NCI-H1417 treated with DMSO at 0.1 percent for 48 hours (cell line): ENCODE measurements at places on chromosomes 11 and 22.

- DNase-seq: no peak
These were observed 25.3 kb upstream of the PATE1 start for GRCh38 chr11:125720781-125721180.

DNA sequence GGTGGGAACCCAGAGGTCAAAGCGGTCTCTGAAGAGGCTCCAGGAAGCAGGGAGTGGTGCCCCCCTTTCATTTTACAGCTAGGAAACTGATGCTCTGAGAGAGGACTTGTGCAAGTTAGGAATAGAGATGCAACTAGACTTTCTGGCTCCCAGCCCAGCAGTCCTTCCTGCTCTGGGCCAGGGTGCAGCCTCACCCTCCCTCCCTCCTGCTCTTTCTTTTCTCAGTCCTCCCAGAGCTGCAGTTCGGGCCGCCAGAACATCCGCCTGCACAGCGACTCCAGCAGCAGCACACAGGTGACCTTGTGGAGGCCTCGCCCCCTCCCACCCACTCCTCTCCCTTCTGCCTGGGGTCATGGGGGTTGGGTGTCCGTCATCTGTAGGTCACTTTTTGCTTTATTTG lies 51.5 kb downstream of the LHFPL7 start:
- no peak for DNase-seq

GRCh38 chr11:120035756-120036155 lies 102.2 kb downstream of the TRIM29 start:
- no peak for DNase-seq

- no peak for DNase-seq
These were observed 101.0 kb downstream of the BRD1 start for GRCh38 chr22:49726701-49727101.

GRCh38 chr11:105699203-105699602 lies 89.3 kb downstream of the GRIA4 start:
- DNase-seq: no peak

DNA sequence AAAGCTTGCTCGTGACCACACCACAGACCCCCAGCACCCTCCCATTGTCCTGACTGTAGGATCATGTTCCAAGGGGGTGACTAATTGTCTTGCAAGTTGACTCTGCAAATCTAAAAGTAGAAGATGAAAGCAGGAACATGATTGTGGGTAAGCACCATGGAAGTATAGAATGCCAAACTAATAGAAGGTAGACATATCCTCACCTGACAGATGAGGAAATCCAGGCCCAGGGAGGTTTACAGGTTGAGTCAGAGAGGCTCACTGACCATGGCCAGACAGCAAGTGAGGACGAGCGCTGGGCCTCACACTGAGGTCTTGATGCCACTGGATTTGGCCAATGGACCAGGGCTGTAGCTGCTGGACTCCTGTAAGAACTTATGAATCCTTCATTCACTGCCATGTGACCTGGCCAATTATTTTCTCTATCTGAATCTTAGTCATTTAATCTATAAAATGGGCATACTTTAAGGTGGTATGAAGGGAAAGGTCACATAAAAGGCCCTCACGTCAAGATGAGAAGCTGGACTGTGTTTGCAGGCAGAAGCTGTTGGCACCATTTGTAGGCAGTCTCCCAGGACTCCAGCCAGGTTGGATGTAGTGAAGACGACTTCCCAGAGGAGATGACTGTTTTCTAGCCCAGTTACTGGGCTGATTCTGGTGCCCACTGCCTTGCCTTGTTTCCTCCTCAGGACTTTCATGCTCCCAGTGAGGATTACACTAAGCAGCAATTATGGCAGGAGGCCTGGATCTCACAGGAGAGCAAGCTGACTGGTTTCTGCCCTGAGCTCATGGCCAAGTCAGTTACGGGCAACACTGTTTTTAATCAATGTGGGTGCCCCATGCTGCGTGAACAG lies 54.6 kb downstream of the GAB4 start:
- no peak for DNase-seq

DNA sequence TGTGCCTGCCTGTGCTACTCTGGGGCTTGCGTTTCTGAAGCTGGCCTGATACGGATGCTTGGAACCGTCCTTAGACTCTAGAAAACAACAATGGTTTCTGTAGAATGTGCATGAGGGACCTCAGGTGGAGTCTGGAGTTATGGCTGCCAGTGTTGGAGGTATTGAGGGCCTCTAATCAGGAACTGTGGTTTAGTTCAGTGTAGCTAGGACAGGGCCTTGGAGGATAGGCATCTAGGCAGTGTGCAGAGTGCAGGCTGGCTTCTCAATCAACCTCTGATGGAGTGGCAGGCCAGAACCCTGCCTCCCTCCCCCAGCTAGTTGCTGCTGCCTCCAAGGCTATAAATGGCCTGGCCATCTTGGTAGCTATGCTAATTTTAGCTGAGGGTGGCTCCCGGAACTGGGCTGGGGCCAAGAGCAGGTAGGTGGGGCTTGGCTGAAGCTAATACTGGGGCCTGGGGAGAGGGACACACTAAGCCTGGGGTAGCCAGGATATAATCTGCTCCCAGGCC lies 4.0 kb downstream of the STIM1 start:
- DNase-seq: no peak

- DNase-seq: no peak
These were observed 55.3 kb upstream of the GCAT start for GRCh38 chr22:37752189-37753087.

- DNase-seq: no peak
These were observed 1668.7 kb upstream of the RAG2 start for GRCh38 chr11:38266691-38267090.

GRCh38 chr11:42225664-42226063 lies 766.2 kb upstream of the LRRC4C start:
- DNase-seq: no peak

DNA sequence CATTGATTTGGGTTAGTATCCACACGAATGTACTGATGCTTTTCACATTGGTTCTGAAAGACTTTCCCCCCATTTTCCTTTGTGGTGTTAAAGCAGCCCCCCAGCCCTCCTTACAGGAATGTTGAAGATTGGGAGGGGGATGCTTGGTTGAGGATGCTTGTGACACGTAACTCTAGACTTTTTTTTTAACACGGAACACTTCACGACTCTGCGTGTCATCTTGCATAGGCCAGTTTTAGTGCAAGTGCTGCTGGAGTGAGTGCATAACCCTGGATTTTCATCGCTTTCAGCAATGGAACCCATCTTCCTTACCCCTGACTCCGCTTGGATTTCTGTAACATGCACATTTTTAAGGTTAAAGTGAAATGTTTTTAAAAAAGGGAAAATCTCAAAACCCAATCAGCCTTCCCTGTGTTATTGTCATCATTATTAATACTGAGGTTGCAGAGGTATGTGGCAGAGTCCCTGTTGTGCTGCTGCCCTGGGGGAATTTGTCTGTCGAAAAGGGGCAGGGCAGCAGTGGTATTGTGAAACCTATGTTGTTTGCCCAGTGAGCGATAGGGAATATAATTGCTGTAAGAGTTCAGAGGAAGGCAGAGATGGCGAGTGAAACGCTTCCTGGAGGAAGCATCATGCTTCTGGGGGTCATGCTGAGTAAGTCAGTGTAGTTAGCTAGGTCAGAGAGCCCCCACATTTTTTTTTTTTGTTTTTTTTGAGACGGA lies 12.1 kb downstream of the CECR2 start:
- no peak for DNase-seq

GRCh38 chr11:129208863-129209262 lies 16.7 kb upstream of the ARHGAP32 start:
- no peak for DNase-seq

DNA sequence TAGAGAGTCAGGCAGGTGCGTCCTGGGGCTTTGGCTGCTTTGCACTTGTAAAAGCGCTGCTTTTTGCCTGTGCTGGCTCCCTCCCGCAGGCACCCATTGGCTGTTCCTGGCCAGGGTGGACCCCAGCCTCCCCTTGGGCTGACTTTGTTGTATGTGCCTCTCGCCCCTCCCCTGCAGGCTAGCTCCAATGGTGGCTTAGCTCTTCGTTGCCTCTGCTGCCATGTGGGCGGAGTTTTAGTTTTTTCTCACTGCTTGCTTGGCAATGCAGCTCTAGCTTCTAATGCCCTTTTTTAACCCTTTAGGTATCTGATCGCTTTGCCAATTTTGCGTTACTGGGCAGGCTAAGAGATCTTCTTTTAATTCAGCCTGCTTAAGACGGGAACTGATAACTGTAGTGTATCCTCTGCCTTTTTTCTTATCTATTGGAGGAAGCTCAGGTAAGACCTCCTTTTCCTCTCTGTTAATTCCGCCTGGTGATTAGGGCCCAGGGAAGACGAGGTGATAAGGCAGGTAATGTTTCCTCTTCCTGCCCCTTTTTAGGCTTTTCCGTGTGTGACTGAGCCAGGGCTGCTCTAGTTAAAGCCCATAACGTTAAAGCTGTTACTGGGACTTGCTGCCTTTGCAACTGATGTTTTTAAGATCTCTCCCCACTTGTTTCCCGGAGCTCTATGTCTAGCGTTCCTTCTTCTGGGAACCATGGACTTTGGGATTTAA lies 11.7 kb upstream of the GLYATL1 start:
- DNase-seq: no peak

DNA sequence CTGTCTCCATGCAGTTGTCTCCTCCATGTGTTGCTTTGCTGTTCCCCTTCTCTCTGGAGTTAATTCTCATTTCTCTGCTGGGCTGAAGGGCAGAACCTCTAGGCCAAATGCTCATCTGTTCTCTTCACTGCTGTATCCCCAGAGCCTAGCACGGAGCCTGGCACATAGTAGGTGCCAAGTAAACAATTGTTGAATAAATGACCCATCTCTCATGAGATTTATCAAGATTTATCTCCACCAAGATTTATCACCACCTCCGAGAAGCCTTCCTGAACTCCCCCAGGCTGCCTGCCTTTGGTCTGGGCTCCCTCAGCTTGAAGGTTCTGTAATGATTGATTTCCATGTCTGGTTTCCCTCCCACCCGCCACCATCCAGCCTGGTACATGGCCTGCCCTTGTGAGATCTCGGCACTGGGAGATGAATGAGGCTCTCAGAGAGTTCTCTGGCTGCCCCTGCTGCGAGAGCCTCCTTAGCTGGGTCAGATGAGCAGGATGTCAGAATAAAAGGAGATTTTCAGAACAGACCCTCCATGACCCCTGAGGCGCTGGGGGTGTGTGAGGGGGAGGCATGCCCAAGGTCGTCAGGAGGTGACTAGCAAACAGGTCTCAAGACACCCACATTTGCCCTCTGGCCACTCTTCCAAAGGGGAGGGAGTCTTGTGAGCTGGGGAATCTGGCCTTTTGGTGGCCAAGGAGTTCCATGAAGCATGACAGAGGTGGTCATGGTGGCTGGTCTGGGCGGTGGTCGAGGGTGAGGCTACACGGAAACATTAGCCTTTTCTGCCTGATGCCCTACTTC lies 2.4 kb upstream of the GDPD5 start:
- no peak for DNase-seq

GRCh38 chr22:49863931-49864330 lies 10.3 kb downstream of the ZBED4 start:
- no peak for DNase-seq

DNA sequence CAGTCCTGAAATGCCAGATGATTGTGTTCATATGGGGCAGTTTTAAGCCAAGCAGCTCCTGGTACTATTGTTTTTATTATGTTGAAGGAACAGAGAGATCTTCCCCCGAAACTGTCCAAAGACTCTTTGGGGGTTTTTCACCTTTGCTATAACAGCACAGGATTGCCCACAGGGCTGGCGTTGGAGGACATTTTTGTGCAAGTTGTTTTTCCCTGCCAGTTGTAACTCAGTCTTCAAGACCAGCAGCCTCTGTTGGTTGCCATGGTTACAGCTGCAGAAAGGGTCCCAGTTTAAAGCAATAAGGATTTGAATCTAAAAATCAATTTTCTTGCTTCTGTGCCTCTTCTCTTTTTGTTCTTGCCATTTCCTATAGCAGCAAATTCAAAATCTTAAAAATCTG lies 45.4 kb upstream of the YWHAH start:
- DNase-seq: no peak

- DNase-seq: no peak
These were observed 37.0 kb upstream of the SOX6 start for GRCh38 chr11:16393340-16393739.

GRCh38 chr11:105991888-105992287 lies 30.2 kb downstream of the MSANTD4 start:
- DNase-seq: no peak

GRCh38 chr11:11038352-11038751 lies 180.5 kb upstream of the ZBED5 start:
- DNase-seq: no peak

DNA sequence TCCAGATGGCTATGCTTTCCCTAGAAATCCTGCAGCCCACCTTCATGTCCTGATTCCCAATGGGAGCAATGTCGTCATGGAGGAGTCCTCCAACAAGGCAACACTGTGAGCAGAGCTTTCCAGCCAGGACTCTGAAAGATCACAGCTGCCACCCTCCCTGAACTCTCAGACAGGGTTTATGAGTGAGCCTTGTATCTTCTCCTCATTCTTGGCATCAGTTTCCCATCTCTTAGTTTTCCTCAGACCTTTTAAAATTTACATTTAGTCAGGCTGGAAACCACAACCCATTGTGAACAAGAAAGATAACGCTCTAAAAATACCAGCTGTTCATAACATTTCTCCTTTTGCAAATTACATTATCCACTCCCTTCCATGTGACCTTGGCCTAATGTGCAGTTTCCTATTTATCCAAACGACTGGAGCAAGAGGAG lies 15.6 kb upstream of the LYVE1 start:
- no peak for DNase-seq

- DNase-seq: no peak
These were observed 135.4 kb downstream of the ADAMTS15 start for GRCh38 chr11:130583801-130584211.

DNA sequence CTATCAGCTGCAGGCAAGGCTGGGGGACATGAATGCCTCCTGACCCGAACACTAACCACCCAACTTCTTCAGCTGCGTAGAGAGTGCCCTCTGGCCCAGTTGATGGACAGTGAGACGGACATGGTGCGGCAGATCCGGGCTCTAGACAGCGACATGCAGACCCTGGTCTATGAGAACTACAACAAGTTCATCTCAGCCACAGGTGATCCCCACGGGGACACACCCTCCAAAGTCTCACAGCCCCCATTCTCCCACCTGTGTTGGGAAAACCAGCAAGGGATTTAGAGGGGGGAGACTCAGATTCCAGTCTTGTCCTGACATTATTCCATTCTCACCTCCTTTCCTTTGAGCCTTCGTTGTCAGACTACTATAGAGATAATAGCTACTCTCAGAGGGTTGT lies 912 bp downstream of the VPS51 start:
- DNase-seq: no peak

DNA sequence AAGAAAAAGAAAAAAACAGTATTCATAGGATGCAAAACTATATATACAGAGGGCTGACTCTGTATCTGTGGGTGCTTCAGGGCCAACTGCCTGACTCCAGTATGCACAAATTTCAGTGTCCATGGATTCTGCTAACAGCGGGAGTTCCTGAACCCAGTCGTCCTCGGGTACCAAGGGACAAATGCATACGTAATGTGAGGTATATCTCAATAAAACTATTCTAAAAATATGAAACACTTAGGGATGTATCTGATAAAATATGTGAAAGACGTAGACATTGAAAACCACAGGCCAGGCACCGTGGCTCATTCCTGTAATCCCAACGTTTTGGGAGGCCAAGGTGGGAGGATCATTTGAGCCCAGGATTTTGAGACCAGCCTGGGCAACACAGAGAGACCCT lies 13.9 kb upstream of the COMT start:
- no peak for DNase-seq

GRCh38 chr11:84865791-84866535 lies 761.2 kb downstream of the DLG2 start:
- DNase-seq: no peak

- DNase-seq: no peak
These were observed 3.2 kb upstream of the MS4A14 start for GRCh38 chr11:60393016-60393415.
